ENCODE measurements at places on chromosomes 7 and 10.

- DNase-seq: no peak
Measured at GRCh38 chr7:111107579-111107978, 16.7 kb downstream of the LRRN3 start.

GRCh38 chr7:84317536-84317935 is 122.9 kb upstream of the SEMA3A start:
- DNase-seq: no peak

DNA sequence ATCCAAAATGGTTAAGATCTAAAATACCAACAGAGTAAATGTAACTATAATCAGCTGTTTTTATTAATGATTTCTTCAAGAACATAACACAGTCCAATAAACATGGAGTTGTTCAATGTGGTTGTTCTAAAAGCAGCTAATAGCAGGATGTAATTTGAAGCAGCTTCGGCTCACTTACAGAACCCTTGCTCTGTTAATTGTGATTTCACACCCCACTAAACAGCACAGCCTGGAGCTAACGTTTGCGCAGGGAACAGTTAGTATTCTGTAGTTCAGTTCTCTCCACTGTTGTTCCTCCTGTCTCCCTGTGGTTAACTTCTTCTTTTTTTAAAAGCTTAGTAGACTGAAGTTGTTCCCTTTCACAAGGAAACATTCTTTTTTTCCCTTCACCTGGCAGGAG is 104.0 kb downstream of the GRM3 start:
- no peak for DNase-seq

DNA sequence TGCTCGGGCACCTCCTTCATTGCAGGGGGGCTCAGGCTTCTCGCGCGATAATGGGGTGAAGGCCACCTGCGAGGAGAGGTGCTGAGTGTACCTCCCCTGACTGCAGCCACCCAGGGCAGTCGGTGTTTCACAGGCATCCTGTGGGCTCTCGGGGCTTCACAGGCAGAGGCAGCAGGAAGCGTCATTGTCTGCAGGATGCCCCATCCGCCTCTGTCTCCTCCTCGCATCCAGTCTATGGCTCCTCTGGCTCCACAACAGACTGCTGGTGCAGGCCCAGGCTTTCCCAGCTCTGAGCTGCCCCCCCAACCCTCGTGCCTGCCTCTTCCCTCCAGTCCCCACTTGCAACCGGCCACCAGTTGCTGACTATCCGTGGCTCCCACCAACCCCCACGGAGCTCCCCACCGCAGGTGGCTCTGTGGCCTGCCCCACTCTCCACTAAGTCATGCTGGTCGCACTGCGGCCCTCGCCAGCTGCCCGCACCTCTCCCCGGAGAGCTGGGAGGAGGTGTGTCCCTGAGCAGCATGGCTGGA is 36.5 kb downstream of the CAMK2B start:
- DNase-seq: no peak

DNA sequence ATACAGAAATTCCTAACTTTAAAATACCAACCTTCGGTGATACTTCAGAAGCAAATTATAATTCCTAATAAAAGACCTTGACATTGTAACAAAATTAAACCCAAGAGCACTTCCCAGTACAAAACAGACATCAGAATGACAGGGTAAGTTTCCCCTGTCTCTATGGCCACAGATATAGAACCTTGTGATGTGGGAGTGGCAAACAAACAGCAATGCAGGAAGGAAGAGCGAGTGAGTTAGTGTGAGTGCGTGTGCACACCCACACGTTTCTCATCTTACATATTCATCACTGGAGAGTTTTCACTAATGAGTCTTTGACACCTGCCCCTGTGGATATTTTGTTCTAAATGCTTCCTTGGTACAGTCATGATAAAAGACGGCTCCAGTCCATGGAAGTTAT is 72.2 kb downstream of the VWC2 start:
- DNase-seq: no peak

GRCh38 chr10:1141701-1142100 is 85.5 kb downstream of the WDR37 start:
- DNase-seq: no peak
